AG20443 (cell line): ENCODE measurements at places on chromosomes 13 and 19.

GRCh38 chr13:41960211-41960636 is 685 bp downstream of the VWA8 start:
- peak; percentile 51 for DNase-seq

DNA sequence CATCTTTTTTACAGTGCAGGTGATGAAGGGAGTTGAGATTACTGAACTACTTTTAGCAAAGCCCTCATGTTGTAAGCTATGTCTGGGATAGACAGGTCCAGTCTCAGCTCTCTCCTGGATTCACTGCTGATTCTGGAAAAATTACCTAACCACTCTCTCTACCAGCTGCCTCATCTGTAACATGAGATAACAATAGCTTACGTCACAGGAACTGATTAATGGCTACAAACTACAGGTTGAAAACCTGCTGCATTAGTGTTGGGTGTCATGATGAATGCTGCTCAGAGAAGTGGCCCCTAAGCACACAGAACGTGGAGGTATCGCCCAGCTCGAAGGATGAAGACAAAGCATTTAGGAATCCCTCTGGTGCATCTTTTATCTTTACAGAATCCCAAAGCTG is 277.8 kb downstream of the ABCC4 start:
- DNase-seq = no peak

- peak; percentile 49 for DNase-seq
These were observed 17.3 kb upstream of the FCGBP start for GRCh38 chr19:39951686-39952085.

DNA sequence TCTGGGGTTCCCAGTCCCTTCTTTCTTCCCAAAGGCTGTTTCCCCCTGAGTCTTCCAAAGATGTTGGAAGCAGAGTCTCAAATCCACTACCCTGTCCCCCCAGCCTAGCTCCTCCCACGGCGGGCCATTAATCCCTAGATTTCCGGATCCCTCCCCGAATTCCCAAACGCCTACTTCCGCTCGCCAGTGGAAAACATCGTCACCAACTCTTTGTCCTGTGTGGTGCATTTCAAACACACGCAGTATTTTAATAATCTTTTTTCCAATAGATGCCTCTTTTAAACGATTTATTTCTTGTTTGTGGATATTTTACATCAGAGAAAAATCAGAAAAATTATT is 610 bp downstream of the ZNF791 start:
- peak; percentile 87 for DNase-seq

DNA sequence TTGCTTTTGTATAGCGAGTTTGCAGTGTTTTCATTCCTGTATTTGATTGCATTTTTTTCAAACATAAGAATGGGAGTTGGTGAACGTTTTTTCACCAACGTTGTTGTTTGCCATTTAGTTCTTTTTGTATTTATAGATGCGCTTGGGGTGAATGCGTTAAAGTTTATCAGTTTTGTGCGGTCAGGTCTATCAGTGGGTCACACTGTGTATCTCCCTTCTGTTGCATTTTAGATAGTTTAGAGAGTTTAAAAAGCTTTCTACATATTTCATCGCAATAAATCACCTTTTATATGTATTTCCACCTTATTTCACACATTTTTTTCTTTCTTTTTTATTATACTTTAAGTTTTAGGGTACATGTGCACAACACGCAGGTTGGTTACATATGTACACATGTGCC is 16.4 kb downstream of the OR7A5 start:
- DNase-seq = no peak

DNA sequence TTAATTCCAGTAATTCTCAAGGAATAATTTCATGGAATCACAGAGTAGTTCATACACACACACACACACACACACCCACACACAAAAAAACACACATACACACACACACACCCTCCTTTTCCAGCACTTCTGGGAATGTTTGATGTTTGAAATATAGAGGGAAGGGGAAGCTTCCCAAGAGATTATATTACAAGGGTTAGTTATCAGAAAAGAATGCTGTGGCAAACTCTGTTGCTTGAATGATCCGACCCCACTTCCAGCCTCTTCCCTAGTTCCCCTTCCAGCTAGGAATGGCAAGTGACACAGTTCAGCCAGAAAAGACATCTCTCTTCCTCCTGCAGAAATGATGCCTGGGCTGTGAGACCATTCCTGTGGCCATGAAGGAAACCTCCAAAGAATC is 49.9 kb downstream of the KCTD12 start:
- no peak for DNase-seq

DNA sequence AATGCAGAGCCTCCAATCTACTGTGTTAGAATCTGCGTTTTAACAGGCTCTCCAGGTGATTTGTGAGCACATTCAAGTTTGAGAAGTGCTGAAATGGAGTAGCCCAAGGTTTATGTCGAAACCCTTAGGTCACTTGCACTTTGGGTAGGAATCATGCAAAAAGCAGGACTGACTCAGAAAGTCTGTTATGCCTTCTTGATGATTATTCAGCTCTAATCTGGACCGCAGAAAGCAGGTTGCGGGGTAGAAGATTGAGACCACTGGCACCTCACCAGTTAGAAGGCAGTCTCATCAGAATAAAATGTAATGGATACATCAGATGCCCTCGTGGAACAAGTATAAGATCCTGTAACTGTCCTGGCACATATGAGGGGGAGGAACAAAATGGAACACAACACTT is 326.3 kb downstream of the DCLK1 start:
- no peak for DNase-seq

DNA sequence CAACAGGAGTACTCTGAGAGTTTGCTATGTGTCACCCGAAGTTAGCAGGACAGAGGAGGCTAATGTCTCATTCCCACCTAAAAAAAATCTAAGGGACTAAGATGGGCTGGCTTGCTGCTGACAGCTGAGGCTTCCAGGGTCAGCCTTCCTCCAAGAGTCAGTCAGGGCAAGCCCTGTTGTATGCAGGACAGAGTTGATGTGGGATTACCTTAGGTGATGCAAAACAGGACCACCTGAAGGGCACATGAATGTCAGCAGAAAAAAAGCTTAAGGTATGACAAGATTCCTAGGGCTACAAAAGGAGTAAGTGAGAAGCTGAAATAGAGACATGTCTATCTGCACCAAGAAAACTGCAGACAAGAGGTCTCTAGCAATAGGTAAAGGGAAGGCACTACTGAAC is 151.5 kb downstream of the NHLRC3 start:
- no peak for DNase-seq

GRCh38 chr19:10789866-10790265 is 46.1 kb downstream of the TMED1 start:
- no peak for DNase-seq

- no peak for DNase-seq
These were observed 2.1 kb upstream of the FBXO17 start for GRCh38 chr19:38977445-38978325.

DNA sequence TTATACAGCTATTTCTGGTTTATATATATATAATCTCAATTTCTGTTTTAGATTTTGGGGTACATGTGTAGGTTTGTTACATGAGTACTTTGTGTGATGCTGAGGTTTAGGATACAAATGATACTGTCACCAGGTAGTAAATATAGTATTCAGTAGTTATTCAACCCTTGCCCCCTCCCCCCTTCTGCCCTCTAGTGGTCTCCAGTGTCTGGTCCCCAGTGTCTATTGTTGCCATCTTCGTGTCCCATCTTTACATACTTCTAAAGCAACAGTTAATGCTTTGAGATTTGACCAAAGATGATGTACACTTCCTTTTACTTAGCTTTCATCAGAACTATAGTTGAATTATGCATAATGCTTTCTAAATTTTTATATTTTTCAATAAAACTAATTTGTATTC is 1623.4 kb upstream of the PRR20A start:
- no peak for DNase-seq

- no peak for DNase-seq
These were observed 463 bp upstream of the GPC6 start for GRCh38 chr13:93226065-93226622.

DNA sequence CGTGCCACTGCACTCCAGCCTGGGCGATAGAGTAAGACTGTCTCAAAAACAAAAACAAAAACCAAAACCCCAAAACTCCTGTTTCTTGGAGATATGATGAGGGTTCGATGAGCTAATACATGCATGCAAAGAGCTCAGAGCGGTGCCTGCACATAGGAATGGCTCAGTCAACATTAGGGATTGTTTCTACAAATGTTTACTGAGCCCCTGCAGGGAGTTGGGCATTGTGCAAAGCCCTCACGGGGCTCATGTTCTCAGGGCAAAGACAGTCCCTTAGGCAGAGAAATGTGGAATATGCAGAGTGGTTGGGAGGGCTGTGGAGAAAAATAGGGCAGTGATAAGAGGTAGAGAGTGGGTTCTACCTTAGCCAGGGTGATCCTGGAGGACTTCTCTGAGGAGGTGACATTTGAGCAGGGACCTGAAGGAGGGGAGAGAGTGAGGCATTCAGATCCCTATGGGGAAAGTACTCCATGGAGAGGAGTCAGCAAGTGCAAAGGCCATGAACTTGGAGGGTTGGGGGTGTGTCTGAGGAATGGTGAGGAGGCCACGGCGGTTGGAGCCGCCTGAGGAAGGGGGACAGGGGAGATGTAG is 1.5 kb upstream of the EHD2 start:
- no peak for DNase-seq

DNA sequence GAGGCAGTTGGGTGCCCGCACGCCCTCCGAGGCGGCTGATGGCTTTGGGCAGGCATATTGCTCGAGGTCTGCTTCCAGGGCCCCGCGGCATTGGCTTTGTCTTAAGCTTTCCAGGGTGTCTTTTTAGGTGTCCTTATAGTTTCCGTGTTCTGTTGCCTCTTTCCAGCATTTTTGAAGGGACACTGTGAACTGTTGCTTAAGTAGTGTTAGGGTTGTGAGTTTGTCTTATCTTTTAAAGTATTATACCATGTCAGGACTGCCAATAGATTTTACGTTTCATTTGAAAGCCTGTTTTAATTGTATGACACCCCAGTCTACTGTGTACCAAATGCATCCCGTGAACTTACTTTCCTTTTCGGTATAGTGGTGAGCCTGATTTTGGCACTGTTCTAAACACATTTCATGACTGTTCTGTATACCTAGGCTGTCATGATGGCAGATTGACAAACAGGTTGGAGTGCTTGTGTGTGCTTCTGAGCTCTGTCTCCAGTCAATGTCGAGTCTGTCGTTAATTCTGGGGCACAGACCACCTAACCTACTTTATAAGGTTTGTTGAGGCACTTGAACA is 656 bp downstream of the PCCA start:
- peak; percentile 14 for DNase-seq

- DNase-seq = no peak
These were observed 197.8 kb downstream of the TEX29 start for GRCh38 chr13:111518161-111518792.

DNA sequence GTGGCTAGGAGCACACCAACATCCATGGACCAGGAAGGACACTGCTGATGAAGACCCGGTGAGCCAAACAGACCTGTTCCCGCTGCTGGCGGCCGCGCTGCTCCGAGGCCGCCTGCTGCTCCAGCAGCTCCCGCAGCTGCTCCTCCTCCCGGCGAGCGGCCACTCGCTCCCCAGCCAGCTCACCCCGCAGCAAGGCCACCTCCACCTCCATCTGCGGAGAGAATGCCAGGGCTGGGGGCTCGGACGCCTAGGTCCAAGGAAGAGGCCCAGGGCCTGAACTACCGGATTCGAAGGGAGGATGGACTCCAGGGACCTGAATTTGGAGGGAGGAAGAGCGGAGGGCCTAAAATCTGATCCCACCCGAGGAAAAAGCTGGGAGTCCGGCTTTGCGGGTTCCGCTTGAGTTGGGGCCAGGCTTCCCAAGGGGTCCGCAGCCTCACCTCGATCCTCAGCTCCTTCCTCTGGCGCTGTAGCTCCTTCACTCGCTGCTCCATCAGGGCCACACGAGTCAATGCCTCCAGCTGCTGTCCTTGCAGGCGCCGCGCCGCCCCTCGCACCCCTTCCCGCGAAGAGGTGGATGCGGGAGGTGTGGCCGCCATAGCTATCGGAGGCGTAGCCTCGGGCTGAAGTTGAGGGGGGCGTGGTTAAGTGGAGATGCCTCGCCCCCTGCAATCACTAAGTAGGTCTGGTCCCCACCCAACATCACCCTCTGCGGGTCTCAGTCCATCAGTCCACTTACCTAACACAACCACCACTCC is 2.7 kb downstream of the PHLDB3 start:
- no peak for DNase-seq

DNA sequence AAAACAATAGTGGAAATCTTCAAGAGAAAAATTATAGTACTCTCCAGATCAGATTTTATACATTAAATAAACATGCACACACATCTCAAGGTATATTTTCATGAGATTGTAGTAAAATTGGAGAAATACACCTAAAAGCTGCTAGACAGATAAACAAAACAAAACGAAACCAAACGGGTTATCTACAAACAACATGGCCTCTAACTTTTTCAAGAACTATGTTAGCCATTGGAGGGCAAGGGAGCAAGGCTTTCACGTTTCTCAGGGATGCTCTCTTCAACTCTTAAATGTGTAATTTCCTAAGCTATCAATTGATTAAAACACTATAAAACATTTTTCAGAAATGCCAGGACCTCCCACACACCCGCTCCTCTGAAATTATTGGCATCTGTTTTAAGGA is 1262.4 kb upstream of the PCDH20 start:
- DNase-seq = no peak

GRCh38 chr13:45718063-45718462 is 15.9 kb downstream of the CBY2 start:
- DNase-seq = peak; percentile 21

DNA sequence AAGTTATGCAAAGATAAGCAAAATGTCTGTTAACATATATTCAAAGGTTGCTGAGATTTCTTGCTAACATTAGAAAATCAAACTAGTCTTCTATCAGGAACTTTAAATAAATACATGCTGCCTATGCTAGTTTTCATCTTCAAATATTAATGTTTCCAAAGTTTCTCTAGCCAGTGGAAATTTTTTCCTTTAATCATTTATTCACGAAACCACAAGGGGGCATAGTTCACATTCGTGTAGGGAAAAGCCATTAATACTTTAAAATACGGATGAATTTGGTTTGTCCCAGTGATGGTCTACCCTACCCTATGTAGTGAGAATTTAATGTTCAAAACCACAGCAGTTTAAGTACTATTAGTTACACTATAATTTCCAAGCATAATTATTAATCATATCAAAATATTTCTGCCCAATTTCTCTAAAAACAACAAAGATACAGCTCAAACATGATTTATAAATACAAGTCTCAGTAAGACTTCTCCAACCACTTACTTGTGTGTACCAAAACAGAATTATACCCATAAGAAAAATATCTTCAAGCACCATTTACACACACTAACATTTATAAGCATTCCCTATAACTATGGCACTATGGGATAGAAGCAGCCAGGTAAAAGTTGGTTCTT is 16.2 kb downstream of the NUFIP1 start:
- DNase-seq = peak; percentile 41

- DNase-seq = no peak
These were observed 61.9 kb downstream of the MLLT1 start for GRCh38 chr19:6217752-6218334.
